Lung microvascular endothelial cell (primary cell): ENCODE measurements at places on chromosomes 5 and 9. TPM values are rescaled to one million over a fixed set of nuclear protein-coding genes. Genes with fewer than 3 reads are reported as not detected.

GRCh38 chr9:118529624-118530214, 825.5 kb downstream of the TLR4 start:
- peak; percentile 75 for DNase-seq

GRIA1 gene
- total RNA-seq: not detected in 2 replicates

GRCh38 chr9:135909371-135909770, 2.0 kb upstream of the CAMSAP1 start:
- DNase-seq: no peak

DNA sequence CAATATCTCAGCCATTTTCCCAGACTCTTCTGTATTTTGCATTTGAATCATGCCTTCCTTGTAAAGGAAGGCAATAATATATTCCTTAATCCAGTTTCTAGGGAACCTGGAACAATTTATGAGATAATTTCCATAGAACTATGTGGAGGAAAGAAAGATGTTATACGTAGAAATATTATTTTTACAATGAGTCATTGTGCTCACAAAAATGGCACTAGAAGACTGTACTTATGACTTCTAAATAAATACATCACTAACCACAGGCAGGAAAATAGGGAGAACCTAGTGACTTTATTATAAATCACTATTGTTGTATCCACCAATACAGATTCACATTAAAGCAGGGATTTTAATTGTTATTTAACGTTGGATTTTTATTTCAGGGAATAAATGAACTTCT, 87.6 kb downstream of the FBXO38 start:
- DNase-seq: peak; percentile 43

FOXD4L3 gene
- not detected in 2 replicates for total RNA-seq

ENG gene
- total RNA-seq: 34.0 and 51.6 TPM in 2 replicates

SCGB3A1 gene
- 0.44 and 0.60 TPM in 2 replicates for total RNA-seq

DNA sequence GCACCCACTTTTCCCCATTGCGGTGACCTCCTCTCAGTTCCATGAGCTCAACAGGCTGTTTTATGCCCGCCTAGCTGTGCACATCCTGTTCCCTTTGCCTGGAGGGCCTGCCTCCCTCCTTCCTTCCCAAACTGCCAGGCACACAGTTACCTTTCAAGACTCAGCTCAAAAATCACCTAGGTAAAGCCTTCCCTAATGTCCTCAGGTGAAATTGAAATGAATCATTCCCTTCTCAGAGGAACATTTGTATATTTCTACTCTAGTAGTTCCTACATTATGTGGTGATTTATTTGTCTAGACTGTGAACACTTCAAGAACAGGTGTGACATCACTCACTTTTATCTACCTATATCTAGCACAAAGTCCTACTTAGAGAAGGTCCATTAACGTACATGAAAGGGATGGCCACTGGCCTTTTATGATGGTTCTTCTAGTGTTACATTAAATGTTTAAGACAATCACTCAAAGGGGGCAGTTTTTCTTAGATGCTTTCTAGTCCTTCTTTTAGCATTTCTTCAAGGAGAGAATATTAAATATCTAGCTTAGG, 103.5 kb upstream of the EQTN start:
- DNase-seq: no peak

- DNase-seq: peak; percentile 11
These were observed 604.6 kb upstream of the RGMB start for GRCh38 chr5:98168871-98169270.

NOTCH1 gene
- total RNA-seq: 75.2 and 76.9 TPM in 2 replicates

TAF11L12 gene
- total RNA-seq: not detected in 2 replicates

- no peak for DNase-seq
These were observed 293.1 kb downstream of the PSAT1 start for GRCh38 chr9:78590068-78590467.
